ENCODE measurements at places on chromosomes 11 and 22.

- no peak for DNase-seq
These were observed 62.2 kb upstream of the NAV2 start for GRCh38 chr11:19650467-19650866.

DNA sequence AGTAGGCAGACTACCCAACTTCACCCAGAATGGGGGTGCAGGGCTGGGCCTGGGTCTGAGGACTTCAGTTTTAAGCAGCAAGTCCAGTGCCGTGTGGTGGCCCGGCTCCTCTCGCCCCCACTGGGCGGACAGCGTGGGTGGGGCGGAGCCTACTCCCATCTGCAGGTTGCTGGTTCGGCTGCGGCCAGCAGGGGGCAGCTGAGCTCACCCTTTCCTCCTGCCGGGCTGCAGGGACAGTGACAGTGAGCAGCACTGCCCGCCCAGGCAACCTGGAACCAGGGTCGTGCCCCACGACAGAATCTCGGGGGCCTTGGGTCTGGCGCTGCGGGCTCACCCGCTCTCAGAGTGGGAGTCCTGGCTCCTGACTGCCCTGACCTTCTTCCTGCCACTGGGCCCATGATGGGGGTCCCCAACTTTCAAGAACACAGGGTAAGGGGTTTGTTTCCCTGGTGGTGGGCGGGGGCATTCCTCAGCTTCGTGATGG lies 6.2 kb upstream of the NEAT1 start:
- peak; percentile 86 for DNase-seq

DNA sequence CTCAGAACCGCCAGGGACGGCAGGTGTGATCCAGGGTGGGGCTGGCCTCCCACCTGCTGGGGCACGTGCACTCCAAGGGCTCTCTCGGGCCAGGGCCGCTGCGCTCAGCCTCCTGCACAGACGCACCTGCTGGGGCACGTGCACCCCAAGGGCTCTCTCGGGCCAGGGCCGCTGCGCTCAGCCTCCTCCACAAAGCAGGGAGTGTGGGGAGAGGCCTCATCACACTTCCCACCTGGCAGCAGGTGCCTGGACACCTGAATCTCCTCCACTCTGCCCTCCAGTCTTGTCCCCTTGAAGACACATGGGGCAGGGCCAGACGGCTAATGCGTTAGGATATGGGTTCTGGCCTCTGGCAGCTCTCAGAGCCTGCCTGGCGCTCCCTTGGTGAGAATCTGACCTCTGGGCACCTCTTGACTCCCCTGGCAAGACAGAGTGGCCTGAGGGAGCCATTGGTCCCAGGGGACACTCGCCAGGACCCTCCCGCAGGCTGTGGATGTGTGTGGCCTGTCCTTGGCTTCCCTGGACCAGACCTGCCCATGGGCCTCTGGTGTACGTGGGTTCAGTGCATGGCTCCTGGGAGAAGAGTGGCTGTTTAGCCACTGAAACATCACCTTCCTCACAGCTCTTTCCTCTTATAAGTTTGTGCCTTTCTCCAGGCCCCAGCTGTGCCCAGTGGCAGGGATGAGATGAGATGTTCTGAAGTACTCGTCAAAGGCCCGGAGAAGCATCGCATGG lies 73.5 kb downstream of the BRD1 start:
- no peak for DNase-seq

DNA sequence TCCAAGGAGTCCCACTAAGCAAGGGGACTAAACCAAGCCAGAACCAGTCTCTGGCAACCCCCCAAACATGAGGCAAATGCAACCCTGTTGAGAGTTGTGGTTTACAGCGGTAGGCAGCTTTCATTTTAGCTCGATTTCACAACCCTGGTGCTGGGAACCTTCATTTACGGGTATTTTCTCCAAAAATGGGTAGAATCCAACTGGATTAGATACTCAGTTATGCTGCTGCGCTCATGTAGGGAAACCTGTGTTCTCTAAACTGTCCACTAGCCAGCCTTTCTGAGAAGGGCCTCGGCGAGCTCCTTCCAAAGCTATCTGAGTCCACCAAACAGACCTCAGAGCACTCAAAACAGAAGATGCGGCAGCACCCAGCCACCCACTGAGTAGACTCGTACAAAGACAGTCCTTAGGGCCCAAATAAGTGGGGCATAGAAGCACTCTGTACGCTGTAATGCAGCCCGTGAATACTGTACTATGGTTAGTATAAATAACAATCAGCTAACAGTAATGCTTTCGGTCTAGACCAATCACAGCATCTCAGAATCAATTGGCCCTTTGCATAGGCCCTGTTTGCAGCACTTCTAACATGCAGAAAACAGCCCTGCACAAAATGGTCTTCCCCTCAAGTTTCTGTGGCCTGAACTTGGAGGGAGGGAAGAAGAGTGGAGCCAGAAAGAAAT lies 104.7 kb downstream of the ETS1 start:
- DNase-seq, result no peak

DNA sequence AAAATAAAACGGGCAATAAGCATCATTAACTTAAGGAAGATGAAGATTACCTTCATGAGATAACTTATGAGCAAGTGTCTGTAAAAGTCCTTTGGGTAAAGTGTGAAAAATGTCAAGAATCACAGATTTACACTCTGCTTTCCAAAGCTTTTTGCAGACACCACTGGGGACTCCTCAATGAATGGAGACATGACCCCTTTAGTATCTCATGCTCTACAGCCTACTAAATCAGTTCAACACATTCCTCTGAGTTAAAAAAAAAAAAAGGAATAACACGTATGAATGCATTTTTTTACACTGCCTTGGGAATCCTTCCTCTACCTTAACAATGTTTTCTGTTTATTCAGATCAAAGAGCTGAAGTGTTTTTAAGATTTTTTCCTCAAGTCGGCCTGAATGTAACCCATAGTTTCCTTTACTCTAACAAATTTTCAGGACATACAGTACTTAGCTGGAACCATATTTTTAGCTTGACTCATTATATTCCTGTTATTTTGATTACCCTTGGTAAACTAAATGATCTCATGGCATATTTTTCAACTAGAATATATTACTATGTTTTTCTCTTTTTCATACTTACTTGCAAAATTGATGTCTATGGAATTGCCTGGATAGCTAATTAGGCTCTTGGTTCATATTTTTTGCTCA lies 25.9 kb upstream of the RAB30 start:
- no peak for DNase-seq

DNA sequence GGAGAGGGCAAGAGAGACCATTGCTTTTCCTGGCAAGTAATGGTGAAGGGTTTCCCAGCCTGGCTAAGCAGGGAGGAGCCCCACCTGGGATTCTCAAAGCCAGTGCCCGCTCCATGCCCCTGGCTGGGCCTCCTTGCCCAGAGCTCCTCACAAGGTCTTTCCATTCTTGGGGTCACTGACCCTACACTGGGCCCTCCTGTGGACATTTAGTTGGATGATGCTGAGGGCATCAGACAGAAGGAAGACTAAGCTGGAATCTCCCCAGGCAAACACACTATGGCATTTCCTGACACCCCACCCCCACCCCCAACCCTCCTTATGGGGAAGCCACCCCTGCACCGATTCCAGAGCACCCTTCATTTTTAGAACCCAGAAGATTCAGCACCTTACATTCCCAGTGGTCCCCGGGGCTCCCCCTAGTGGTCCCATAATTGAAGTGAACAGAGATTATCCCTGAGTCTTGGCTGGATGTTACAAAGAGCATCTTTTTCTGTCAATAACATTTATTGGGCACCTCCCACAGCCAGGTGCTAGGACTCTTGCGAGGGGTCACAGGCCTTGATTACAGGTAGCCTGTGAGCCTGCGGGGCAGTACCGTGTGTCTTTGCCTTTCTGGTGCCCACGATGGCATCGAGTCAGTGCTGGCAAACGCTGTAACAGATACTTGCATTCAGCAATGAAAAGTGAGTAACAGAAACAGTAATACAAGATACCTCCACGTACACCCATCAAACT lies 548.5 kb downstream of the BUD13 start:
- no peak for DNase-seq

GRCh38 chr11:102837156-102837555 lies 6.3 kb downstream of the MMP3 start:
- DNase-seq, result no peak

GRCh38 chr11:118000850-118001228 lies 14.6 kb downstream of the IL10RA start:
- DNase-seq, result no peak

- DNase-seq, result no peak
These were observed 166.1 kb upstream of the MTNR1B start for GRCh38 chr11:92803391-92803790.

GRCh38 chr22:50199829-50200460 lies 866 bp upstream of the SELENOO start:
- DNase-seq, result no peak

- DNase-seq, result no peak
These were observed 1430.7 kb downstream of the BRD1 start for GRCh38 chr22:48396785-48397530.

DNA sequence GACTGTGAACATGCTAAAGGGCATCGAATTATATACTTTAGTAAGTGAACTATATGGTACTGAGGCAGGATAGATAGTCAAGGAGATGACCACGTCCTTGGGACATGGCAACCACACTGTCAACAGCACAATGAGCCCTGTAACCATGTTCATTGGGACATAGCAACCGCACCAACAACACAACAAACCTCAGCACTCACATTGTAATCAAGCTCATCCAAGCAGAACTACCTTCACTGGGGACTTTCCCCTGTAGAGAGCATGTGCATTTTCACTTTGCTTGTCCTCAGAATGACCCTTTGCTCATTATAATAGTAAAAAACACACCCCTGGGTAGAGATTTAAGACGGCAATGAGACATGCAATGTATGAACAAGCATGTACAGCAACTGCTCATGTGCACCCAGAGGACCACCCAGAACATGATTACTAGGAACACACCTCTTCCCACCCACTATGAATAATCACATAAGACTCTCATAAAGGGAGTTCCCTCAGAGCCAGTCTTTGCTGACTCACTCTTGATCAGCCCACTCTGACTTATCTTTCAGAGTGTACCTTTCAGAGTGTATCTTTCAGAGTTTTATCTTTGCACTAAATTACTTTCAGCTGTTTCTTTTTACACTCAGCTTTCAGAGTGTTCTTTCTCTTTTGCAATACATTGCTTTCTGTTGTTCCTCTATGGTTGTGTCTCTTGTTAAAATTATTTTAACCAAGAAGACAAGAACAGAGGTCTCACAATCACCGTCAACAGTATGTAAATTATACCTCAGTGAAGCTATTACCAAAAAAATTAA lies 4.1 kb upstream of the PLAAT2 start:
- peak; percentile 10 for DNase-seq

DNA sequence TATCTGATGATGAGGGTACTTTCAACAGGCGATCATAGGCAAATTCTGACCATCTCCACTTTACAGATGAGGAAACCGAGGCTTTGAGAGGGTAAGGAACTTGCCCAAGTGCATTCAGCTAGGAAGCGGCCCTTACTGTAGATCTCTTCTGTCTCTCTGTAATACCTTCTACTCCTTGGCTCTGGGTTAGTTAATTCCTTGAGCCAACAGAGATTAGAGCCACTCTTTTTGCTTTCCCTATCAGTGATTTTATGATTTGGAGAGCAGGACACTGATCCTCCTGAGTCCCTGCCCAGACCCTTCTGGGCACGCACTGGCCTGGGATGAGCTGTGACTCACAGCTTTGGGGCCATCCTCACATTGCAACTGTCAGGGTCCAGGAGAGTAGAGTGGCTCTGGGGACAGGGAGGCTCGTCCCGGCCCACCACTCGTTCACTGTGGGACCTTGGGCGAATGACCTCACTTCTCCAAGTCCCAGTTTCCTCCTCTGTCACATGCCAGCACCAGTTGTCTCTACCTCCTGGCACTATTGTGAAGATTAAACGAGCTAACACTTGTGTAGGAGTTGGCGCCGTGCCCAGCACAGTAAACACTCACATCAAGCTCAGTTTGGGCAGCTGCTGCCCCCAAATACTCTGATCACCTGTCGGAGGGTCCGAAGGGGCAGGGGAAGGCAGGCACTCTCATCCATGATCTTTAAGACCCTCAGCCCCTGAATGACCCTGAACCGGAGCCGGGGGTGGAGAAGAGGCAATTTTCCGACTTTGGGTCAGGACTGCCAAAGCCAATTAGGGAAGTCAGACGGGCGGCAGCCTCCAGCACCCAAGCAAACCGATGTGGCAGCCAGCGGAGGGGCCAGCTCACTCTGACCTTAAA lies 235.0 kb downstream of the MIAT start:
- DNase-seq, result peak; percentile 19

DNA sequence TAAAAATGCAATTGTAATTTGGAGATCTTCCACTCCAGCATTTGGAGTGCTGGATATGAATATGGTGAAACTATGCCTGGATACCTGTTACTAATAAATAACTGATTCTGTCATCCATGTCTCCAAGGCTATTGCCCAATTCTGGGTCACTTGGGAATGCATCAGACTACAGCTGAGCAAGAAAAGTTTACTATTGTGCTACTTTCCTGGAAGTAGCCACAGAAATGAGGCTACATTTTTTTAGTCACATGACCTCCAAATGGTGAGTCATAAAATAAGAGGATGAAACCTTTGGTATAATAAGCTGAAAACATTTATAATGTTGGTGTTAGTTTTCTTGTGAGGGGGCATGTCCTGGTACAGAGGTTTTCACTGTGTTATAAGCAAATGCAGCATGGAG lies 44.4 kb downstream of the DCDC1 start:
- DNase-seq, result no peak

GRCh38 chr11:96782632-96783031 lies 392.8 kb downstream of the JRKL start:
- no peak for DNase-seq

- no peak for DNase-seq
These were observed 41.2 kb upstream of the TESMIN start for GRCh38 chr11:68792400-68792966.

DNA sequence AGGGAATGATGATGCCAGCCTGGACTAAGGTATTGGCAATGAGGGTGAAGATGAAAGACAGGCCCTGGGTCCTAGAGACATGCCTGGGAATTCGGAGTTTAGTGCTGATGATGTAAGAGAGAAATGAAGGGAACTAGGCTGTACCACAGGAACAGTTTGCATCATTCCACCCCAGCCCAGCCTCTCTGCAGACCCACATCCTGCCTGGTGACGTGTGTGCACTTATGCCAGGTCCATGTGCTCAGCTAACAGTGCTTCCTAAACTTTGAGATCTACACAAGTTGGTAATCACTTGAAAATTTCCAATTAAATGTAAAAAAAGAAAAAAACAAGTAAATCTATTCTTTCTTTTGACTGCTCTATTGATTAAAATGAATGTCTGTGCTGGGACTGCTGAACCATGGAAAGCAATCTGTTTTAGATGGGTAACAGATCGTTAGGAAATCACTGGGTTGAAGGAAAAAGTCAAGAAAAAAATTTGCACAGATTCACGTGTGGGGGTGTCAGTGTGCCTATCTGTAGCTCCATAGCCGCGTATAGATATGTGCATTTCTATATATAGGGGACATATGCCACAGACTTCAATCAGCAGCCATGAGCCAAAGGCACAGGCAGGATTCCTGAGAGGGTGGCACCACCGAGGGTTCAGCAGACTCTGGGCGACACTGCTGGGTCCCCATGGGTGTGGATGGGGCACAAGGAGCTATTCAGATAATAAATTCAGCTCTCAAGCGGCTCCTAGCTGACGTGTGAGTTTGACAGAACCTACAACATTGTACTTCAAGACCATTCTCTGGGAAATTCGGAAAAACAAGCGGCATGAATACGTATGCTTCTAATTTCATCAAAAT lies 131.1 kb upstream of the OPCML start:
- DNase-seq, result no peak

Measured in right lung (tissue), 10 donors.